ENCODE measurements at places on chromosomes 3 and 15. TPM values are rescaled to one million over a fixed set of nuclear protein-coding genes. Genes with fewer than 3 reads are reported as not detected.

GRCh38 chr15:74808078-74808839 is 4.4 kb upstream of the LMAN1L start:
- no peak for DNase-seq

DNA sequence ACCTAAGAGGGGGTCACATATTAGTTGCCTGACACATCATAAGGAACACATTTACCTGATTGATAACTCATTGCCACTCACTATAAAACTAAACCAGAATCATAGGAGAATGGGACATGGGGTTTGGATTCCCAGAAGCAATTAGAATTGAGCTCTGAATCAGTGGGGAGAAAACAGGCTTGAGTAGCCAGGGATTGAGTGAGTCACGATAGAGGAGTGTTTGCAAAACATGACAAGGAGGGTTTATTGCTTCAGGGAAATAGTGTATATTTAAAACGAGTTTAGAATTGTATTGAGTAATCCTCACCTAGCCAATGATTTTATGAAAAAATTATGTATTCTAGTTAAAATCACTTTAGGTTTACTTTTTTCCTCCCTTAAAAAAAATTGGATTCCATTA is 101.1 kb upstream of the THRB start:
- no peak for DNase-seq

ROBO1 gene
- polyA plus RNA-seq: 42.6 TPM

GOLGA8J gene
- 6.3 TPM for polyA plus RNA-seq
